Type B pancreatic cell (in vitro differentiated cells): ENCODE measurements at places on chromosomes 4 and X. TPM values are rescaled to one million over a fixed set of nuclear protein-coding genes. Genes with fewer than 3 reads are reported as not detected.

The XG gene
- total RNA-seq, result 0.55 and 0.63 TPM in 2 replicates

The BCORL1 gene
- 20.9 and 24.0 TPM in 2 replicates for total RNA-seq

DNA sequence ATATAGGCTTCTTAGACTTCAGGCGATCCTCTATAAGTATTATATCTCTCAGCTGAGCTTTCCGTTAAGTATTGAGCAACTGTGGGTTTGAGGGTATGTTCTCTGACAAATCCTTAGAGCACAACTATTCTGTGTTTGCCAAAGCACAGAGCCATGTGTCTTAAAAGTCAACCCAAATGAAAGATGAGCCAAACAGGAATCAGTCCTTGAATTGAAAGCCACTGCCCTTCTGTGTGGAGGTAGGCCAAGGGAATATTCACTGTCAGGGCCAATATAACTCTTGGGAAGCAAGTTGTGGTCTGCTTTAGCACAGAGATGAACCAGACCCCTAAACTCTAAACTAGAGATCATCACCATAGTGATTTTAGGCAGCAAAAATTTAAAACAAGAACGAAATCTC, 164.0 kb downstream of the STAG2 start:
- DNase-seq, result no peak
- H3K27ac ChIP-seq, result no peak overlapping the region
- no peaks in the 10 kb centered on the region for H3K36me3 ChIP-seq
- H3K27me3 ChIP-seq, result no peaks in the 10 kb centered on the region

GRCh38 chrX:79466636-79467035, 99.5 kb upstream of the ITM2A start:
- no peaks in the 10 kb centered on the region for H3K36me3 ChIP-seq
- H3K27me3 ChIP-seq, result no peaks in the 10 kb centered on the region
- H3K4me3 ChIP-seq, result no peak overlapping the region
- no peak overlapping the region for H3K27ac ChIP-seq
- H3K4me1 ChIP-seq, result no peaks in the 10 kb centered on the region
- DNase-seq, result no peak

The RHOXF1 gene
- total RNA-seq, result not detected in 2 replicates

The TGIF2LX gene
- not detected in 2 replicates for total RNA-seq

DNA sequence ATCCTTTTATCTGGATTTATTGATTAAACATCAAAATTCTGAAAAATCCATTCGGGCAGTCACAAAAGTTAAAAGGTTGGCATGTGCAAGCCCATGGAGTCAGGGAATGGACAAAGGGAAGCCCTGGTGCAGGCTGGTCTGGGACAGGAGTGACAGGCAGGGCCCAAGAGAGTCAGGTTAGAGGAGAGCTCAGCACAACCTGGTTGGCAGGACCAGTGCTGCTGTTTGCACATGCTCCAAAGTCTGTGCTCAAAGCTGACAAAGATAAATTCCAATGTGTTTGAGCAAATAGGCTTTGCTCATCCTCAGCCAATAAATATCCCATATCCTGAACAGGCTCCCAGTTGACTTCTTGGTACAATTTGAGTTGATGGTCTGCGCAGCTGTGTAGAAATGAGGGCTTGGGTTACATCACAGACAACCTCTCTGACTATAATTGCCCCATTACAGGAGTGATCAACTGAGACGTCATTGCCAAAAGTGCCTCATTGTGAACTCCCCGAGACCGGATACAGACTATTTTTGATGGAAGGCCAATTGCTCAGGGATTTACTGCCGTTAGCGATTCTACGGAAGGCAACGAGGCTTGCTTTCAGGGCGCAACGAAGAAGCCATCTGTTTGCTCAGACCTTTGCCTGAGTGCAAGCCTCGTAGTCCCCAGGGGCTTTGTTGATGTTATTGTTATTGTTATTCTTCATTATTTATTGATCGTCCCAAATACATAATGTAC, 1008.1 kb upstream of the TENM3 start:
- H3K27ac ChIP-seq, result no peak overlapping the region
- H3K27me3 ChIP-seq, result no peaks in the 10 kb centered on the region
- no peaks in the 10 kb centered on the region for H3K36me3 ChIP-seq
- DNase-seq, result no peak

- H3K36me3 ChIP-seq, result no peaks in the 10 kb centered on the region
- no peaks in the 10 kb centered on the region for H3K27me3 ChIP-seq
- H3K27ac ChIP-seq, result peak overlapping the region; percentile 88
- no peak for DNase-seq
- peaks cover 17% of the 10 kb centered on the region for H3K4me1 ChIP-seq
Measured at GRCh38 chr4:88613417-88613875, 21.2 kb downstream of the HERC3 start.

DNA sequence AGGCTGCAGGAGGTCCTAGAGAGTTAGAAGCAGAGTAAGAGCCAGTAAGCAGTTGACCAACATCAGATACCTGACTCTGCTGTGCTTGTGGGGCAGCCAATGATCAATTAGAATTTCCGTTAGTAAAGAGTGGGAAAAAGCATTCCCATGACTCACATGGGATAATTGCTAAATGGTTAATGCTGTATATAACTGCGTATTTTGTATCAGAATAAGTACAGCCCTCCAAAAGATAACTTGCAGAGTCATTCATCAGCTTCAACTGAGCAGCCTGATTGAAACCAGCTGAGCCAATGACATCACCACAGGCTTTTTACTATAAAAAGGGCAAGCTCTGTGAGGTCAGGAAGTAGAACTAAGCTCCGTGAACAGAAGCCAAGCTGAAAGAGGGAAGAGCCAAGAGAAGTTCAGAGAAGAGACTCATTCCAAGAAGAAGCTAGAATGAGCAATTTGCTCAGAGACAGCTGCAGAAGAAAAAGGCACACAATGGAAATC, 67.9 kb downstream of the PPP3CA start:
- peaks cover 7% of the 10 kb centered on the region for H3K36me3 ChIP-seq
- no peak overlapping the region for H3K27ac ChIP-seq
- peaks cover 16% of the 10 kb centered on the region for H3K4me1 ChIP-seq
- no peak overlapping the region for H3K4me3 ChIP-seq

The PNMA6E gene
- not detected in 2 replicates for total RNA-seq

The HPGD gene
- total RNA-seq, result 16.5 and 32.0 TPM in 2 replicates

The FAM53A gene
- total RNA-seq, result 0.90 and 3.2 TPM in 2 replicates

DNA sequence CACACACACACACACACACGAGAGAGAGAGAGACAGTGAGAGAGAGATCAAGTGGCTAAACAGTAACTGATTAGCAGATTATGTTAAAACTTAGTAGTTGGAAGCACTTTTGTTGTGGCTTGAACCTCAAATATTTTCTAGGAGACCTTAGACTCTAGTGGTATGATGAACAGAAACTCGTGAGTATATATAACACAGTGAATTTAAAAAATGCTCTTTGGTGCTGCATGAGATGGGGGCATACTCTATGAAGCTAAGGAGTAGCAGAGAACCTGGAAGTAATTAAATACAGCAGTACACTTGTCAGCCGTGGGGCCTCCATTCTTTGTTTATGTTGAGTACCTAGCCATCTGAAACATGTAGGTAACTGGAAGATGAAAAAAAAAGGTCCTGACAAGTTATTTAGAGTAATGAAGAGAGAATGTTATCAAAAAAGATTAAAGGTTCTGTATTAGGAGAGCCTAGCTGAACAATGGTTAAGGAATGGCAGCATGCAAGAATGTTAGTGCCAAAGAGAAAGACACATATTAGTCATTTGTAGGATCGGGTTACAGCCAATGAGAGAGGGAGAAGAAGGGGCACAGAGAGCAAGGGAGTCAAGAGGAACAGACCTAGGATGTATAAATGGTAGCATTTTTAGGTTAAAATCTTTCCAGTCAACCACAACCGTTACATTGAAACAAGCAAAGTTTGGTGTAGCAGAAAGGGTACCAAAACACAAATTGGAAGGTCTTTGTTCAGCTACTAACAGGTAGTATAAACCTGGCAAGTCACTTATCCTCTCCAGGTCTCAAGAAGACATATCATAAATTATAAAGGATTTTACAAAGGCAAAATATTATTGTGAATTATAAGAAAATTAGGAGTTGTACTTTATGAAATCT, 316.7 kb upstream of the DIPK2B start:
- H3K4me3 ChIP-seq, result no peak overlapping the region
- no peak overlapping the region for H3K27ac ChIP-seq
- DNase-seq, result no peak
- H3K36me3 ChIP-seq, result no peaks in the 10 kb centered on the region
- peaks cover 16% of the 10 kb centered on the region for H3K4me1 ChIP-seq

The BMPR1B gene
- 2.4 and 9.3 TPM in 2 replicates for total RNA-seq

DNA sequence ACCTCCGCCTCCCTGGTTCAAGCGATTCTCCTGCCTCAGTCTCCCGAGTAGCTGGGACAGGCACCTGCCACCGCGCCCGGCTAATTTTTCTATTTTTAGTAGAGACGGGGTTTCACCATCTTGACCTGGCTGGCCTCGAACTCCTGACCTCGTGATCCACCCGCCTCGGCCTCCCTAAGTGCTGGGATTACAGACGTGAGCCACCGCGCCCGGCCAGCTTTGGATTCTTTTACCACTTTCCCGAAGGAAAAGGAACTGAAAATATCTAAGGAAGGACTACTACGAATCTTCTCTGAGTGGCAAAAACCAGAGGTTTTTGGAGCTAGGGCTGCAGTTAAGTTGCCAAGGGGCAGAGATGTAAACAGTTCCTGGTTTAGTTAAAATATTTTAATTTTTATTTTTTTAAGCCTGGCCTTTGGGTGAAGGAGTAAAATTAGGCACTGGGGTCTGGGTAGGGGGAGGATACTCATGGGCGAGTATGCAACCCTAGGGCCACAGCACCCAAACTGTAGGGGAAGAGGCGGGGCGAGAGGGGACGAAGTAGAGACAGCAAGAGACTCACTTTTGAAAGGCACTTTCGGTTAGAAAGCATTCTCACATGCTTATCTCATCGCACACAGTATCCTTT, 525 bp upstream of the CISD2 start:
- peak overlapping the region; percentile 92 for H3K4me3 ChIP-seq
- H3K36me3 ChIP-seq, result peaks cover 11% of the 10 kb centered on the region
- no peak for DNase-seq

GRCh38 chr4:182895791-182896292, 21.3 kb downstream of the DCTD start:
- no peak overlapping the region for H3K27ac ChIP-seq
- peaks cover 4% of the 10 kb centered on the region for H3K27me3 ChIP-seq
- DNase-seq, result no peak
- H3K36me3 ChIP-seq, result peaks cover 51% of the 10 kb centered on the region
- H3K4me3 ChIP-seq, result no peak overlapping the region

The HMGB3 gene
- 108 and 130 TPM in 2 replicates for total RNA-seq

The CYP2U1 gene
- 4.2 and 7.8 TPM in 2 replicates for total RNA-seq

GRCh38 chrX:40008791-40009461, 88.8 kb downstream of the BCOR start:
- H3K36me3 ChIP-seq, result no peaks in the 10 kb centered on the region
- H3K4me3 ChIP-seq, result peak overlapping the region; percentile 78
- DNase-seq, result no peak
- peaks cover 30% of the 10 kb centered on the region for H3K4me1 ChIP-seq
- peaks cover 35% of the 10 kb centered on the region for H3K27me3 ChIP-seq

The TMPRSS11D gene
- total RNA-seq, result not detected in 2 replicates

The FREM3 gene
- 0.31 and 1.1 TPM in 2 replicates for total RNA-seq

DNA sequence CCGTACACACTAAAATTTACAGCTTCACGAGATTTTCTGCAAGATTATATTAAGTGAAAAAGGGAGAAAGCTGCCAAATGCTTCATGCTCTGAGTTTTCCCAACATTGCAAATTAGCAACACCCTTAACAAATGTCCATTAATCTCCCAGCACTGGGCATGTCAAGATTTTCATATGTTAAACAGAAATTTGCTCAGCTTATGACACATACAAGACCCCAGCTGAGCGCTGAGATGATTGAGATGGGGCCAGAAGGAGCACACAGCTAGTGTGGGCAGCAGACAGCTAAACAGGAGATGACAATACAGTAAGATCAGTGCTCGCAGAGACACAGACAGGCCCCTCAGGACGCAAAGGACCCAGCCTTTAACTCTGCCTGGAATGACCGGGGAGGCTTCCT, 208.8 kb downstream of the STK32B start:
- no peak overlapping the region for H3K27ac ChIP-seq
- H3K4me3 ChIP-seq, result no peak overlapping the region
- DNase-seq, result no peak
- H3K27me3 ChIP-seq, result peaks cover 21% of the 10 kb centered on the region
- no peaks in the 10 kb centered on the region for H3K36me3 ChIP-seq
- H3K4me1 ChIP-seq, result no peaks in the 10 kb centered on the region

DNA sequence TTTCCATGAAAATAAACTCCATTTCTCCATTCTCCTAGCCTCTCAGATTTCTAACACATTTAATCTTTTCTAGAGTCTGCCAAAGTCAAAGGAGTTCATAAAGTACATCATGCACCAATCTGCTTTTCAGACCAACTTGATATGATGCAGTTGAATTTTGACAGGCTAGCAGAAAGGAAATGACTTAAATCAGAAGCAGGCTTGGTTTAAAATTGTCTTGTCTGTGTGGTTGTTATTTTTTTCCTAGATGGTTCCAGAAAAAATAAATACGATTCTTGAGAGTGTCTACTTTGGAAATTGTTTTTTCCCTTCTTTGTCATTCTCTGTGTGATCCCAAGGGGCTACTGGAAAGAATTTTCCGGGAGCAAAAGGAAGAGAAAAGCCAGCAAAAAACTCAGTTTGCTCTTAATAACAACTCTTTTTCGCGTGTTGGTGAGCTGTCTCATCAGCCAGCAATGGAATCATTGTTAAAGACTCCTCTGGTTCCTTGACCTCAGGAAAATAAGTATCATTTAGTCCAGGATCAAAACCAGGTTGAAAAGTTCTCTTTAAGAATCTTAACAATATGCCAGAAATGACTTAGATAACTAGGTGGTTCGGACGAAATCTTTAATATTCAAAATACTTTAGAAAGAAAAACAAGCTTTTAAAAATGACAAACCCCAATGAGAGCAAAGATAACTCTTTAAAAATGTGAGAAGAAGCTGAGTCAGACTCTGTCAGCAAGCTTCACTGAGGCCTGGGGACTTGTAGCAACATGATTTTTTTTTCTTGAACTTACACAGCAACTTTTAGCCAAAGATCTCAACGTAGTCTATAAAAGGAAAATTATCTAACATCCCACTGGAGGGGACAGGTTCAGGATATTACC, 49.7 kb upstream of the GAB1 start:
- DNase-seq, result no peak
- peak overlapping the region; percentile 49 for H3K27ac ChIP-seq
- no peaks in the 10 kb centered on the region for H3K36me3 ChIP-seq

The C4orf51 gene
- total RNA-seq, result not detected in 2 replicates

The KLHL13 gene
- 5.2 and 10.2 TPM in 2 replicates for total RNA-seq

- H3K27me3 ChIP-seq, result no peaks in the 10 kb centered on the region
- H3K4me3 ChIP-seq, result no peak overlapping the region
- H3K27ac ChIP-seq, result no peak overlapping the region
- no peaks in the 10 kb centered on the region for H3K4me1 ChIP-seq
- no peaks in the 10 kb centered on the region for H3K36me3 ChIP-seq
- DNase-seq, result no peak
Measured at GRCh38 chr4:64682946-64683345, 273.7 kb upstream of the TECRL start.

DNA sequence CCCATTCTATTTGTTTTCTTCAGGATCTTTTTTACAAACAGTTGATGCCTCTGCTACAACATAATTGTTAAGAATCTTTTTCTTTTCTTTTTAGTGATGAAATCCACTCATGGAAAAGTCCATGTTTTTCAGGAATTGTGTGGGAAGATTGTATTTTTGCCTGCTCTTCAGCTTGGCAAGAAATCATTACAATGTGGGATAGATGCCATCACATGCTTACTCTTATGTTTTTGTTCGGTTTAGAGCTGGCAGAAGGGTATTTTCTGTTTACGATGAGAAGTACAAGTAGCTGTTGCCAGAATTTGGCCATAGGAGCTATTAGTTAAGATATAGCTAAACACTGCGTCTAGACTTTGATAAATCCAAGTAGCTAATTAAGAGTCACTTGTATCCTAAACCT, 2585.3 kb downstream of the ARAP2 start:
- no peak for DNase-seq
- no peaks in the 10 kb centered on the region for H3K27me3 ChIP-seq
- no peaks in the 10 kb centered on the region for H3K4me1 ChIP-seq
- H3K36me3 ChIP-seq, result no peaks in the 10 kb centered on the region
